Activated effector memory CD4-positive, alpha-beta T cell treated with anti-CD3 and anti-CD28 coated beads, Interleukin-2, amount 50 U/mL, for 16 hours (primary cell): ENCODE measurements at places on chromosomes 3 and 15.

- DNase-seq: no peak
Measured at GRCh38 chr3:118742760-118743159, 291.9 kb downstream of the IGSF11 start.

DNA sequence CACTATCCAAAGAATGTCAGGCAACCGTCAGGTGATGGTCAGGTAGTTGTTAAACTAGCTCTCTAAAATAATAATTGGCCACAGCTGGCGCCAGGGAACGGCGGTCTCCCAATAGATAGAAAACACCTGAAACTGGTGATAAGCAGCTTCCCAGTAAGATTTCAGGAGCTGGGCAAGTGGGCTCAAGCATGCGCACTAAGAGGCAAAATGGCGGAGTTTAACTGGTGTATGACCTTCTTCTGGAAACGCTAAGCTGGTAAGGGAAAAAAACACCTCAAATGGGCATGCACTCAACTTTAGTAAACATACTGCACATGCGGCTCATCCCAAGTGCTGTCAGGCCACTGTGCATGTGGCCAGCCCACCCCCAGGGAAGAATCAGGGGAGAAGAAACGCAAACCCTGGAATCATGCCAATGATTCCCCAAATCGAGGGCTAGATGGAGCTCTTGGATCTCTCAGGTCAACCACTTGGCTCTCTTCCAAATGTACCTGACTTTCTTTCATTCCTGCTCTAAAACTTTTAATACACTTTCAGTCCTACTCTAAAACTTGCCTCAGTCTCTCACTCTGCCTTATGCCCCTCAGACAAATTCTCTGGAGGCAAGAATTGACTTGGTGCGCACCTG, 195.0 kb downstream of the ZNF621 start:
- no peak for DNase-seq

DNA sequence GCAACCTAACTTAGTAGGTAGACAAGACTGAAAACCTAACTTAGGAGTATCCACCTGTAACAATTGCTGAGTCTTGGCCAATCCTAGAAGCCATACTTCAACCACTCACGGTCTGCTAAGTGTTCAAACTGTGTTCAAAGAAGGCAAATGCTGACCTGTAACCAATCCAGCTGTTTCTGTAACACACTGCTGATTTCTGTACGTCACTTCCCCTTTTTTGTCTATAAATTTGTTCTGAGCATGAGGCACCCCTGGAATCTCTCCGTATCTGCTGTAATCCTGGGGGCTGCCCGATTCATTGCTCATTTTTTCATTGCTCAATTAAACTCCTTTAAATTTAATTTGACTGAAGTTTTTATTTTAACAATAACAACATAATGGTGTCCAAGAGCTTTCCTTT, 451.4 kb upstream of the ATP10A start:
- DNase-seq: no peak

DNA sequence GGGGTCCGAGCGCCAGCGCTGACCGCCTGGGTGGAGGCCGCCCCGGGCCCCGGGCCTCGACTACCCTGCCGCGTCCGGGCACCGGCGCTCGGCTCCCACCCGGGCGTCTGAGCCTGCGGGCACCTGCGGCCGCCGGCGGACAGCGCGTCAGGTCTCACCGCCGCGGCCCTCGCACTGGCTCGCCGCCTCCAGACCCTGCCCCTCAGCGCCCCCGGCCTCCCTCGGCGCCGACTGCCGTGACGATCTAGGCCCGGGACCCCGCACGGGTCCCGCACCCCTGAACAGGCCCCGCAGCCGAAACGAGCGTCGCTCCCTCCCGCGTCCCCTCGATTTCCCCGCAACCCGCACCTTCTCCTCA, 297 bp downstream of the PRC1 start:
- peak; percentile 67 for DNase-seq

- no peak for DNase-seq
Measured at GRCh38 chr3:37963016-37963415, 27.6 kb upstream of the VILL start.

GRCh38 chr3:63613561-63613960, 38.9 kb upstream of the SNTN start:
- no peak for DNase-seq

GRCh38 chr3:194343561-194343893, 7.6 kb downstream of the CPN2 start:
- DNase-seq: no peak

DNA sequence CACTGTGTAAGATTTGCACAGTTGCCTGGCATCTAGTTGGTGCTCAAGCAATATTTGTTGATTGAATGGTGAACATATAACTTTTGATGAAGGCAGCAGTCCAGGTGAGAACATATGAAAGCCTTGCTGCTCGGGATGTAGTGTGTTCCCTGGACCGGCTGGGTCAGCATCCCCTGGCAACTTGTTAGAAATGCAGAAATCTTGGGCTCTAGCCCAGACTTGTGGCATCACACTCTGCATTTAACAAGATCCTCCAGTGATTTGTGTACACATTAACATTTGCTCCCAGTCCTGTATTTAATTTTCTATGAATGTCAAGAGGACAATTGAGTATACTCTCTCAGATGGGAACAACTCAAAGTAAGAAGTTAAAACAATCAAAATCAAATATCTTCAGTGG, 69.0 kb upstream of the SAMMSON start:
- no peak for DNase-seq

DNA sequence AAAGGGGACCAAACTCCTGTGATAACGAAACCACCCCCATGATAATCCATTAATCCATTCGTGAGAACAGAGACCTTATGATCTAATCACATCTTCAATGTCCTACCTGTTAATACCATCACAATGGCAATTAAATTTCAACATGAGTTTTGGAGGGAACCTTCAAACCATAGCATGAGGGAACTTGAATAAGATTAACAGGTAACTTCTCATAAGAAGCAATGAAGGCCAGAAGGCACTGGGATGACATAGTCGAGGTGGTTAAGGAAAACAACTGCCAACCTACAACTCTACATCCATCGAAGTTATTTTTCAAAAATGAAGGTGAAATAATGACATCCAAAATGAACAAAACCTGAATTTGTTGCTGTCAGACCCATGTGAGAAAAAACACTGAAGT, 478.9 kb downstream of the EDEM1 start:
- DNase-seq: no peak

DNA sequence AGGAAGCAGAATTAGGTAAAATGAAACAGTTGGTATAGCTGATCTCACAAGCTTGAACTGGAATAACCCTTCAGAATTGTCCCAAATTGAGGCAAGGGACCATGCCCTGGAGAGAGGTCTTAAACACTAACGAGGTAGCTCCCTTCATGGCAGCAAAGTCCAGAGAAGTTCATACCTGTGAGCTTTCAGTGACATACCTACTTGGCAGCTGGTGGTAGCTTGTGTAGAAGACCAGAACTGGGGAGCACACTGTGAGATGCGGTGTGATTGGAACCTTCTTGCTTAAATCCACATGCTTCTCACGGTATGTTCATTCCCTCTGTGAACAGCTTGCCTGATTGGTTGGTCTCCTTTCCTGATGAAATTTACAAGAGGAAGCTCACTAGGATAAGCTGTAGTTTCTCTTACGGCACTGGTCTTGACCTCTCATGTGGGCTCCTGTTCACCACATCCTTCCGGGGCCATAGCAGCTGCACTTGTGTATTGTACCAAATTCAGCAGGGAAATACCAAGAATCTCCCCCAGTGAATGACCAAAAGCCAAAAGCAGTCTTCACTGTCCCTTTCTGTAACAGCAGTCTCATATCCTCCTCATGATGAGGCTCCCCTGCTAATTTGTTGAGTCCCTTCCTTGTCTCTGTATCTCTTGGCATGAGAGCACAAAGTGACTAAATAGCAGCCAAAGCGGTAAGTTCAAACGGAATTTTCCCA, 483.7 kb upstream of the FRG2C start:
- DNase-seq: no peak

GRCh38 chr3:29721789-29722188, 440.9 kb downstream of the RBMS3 start:
- no peak for DNase-seq

DNA sequence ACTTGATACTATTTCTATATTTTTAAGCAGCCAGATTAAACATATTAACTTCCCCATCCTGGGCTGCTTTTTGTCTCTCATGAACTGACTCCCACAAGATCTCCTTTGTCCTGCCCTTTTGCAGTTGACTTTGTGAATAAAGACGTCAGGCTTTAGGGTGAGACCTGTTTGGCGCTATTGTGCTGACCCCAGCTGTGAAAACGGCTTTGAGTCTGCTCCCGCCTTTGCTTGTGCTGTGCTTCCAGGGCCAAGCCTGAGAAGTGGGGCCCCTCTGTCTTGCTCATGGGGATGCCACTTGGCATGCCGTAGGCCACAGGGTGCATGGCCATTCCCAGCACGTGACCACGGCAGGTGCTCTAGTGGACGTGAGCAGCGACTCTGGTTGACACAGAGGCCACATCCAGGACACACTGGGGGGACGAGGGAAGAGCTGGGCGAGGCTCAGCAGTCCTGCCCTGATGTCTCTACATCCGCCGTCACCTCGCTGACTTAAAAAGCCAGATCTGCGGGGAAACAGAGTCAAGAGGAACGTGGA, 268.9 kb upstream of the LYSMD4 start:
- no peak for DNase-seq

- no peak for DNase-seq
Measured at GRCh38 chr3:119304201-119304713, 10.1 kb downstream of the ARHGAP31 start.

- DNase-seq: no peak
Measured at GRCh38 chr3:54182242-54182641, 59.9 kb downstream of the CACNA2D3 start.

GRCh38 chr3:132161608-132162007, 126.8 kb upstream of the CPNE4 start:
- DNase-seq: no peak

DNA sequence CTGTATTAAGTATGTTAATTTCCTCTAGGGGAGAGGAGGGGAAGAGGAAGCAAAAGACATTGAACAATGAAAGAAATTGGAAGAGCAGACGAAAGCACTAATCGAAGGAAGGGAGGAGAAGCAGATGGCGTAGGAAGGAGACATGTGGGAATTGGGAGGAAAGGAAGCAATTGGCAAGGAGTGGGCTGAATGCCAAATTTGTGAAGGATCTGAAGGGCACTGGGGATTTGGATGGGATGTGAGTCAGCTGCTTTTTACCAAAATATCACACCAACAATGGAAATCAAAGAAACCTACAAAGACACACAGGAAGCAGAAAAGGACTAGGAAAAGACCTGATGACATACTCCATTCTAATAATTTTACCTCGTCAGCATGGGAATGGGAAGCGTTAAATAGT, 1029.8 kb downstream of the ROBO1 start:
- no peak for DNase-seq

DNA sequence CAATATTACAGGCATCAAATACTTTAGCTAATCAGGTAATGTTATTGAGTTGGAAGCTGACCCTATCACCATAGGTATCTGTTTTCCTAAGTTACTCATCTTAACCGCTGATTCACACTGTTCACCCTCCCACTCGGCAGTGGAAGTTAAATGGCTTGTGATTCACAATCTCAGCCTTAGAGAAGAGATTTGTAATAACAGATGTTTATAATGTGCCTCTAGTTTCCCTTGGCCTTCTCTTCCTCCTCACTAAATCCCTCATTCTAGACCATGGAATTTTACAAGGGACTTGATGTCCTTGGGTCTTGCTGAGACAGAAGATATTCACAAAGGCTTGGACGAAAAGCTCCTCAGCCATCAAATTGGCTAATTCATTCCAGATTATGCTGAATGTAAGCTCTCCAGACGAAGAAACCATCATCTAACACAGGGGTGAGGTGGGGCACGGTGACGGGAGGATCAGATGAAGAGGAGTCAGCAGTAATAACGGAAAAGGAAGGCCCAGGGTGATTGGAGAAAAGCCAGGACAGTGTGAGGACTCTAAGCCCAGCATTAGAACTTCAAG, 931.7 kb downstream of the MCTP2 start:
- no peak for DNase-seq

- no peak for DNase-seq
Measured at GRCh38 chr3:98540346-98540745, 8.6 kb downstream of the GPR15 start.

DNA sequence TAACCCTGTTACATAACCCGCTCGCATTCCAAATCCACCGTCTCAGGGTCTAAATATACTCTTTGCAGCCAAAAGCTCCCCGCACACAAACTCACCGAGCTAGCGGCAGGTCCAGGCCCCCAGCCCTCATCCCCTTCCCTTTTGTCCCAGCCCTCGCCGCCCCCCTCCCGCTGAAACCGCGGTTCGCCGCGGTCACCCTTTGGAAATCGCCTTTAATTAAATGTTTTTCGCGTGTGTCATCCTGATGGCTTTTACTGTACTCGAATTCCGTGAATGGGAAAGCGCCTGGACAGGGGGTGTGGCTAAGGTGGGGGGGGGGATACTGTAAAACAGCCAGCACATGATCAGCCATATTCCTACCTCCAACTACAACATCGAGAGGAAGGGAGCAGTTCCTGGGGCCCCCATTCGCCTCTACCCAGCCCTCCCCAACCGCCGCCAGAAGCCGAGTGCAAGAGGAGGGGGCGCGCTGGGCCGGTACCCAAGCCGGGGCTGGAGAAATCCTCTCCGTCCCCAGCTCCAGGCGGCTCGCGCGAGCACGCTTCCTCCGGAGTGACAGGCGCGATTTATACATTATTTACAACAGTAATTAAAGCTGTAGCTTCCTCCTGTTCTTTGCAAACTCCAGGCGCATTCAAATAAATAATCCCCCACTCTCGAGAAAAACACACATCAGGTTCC, 1.7 kb downstream of the RORA start:
- no peak for DNase-seq

DNA sequence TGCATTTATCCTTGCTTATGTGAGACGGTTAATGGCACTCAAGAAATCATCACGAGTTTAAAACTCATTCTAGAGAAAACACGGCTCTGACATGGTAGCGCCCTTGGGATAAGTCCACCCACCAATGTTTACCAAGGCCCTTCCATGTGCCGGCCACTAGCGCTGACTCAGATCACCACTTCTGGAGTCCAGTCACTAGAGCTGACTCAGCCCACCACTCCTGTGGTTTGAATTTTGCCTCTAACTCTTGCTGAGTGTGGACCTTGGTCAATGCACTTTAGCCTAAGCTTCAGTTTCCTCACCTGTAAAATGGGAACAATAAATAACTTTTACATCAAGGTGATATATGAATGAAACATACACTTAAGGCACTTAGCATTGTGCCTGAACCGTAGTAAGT, 358.4 kb upstream of the PROK2 start:
- DNase-seq: no peak

DNA sequence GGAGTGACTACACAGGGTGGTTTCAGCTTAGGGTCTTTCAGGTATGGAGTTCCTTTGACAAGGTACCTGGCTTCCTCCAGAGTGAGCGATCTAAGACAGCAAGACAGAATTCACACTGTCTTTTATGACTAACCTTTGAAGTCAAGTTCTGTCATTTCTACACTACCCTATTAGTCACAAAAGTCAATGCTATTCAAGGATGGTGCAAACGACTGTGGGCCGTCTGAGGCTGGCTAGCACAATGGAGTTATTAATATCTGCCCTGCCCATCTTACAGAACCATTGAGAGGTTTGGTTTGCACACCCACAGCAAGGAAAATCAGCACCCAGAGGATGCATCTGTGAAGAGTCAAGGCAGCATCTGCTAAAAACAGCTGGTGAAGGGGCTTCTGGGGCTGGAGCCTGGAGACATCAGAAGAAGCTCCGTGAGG, 62.9 kb upstream of the XCR1 start:
- DNase-seq: no peak

- DNase-seq: no peak
Measured at GRCh38 chr3:182809531-182809930, 16.2 kb downstream of the ATP11B start.
